ENCODE measurements at places on chromosomes 3 and 15.

- DNase-seq, result no peak
Observed at GRCh38 chr3:6351752-6352151, 509.2 kb upstream of the GRM7 start.

DNA sequence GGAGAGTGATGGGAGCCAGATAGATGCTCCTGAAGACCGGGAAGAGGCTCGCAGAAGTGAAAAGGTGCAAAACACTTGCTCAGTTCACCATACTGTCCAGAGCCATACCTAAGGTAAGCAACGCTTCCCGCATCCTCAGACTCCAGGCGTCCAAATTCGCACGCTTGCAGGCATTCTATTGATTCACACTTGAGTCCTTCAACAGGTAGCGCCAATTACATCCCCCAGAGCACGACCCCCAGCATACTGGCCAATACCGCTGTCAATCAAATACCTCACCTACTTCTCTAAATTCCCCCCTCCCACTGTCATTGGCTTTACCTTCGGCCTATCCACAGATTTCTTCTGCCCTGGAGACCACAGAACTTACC is 361 bp upstream of the STXBP5L start:
- DNase-seq, result no peak

DNA sequence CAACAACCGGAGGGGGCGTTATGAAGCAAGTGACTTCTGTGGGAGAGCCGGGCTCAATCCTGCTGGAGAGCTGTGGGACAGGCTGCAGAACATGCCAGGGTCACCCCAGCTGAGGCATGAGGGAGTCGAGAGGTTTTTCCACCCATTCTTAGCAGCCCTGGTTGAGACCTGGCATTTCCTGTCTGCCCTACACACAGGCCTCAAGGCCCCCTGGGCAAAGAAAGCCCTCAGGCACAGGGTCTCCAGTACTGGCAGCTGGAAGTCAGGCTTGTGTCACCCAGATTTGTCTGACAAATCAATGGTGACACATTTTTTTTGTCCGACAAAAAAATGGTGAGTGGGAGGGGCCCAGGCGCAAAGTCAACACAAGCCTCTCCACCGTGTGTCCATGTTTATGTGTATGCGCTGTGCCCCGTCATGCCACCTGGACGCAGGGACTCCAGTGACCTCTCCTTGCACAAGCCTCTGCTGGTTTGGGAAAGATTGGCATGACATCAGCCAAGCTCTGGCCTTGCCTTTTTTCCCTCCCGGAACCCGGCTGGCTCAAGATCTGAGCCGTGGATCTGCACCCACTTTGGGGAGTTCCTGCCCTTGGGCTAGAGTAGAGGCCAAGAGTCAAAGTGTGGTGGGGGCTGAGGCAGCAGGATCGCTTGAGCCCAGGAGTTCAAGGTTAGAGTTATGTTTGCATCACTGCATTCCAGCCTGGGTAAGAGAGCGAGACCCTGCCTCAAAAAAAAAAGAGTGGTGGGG is 20.8 kb upstream of the ALAS1 start:
- no peak for DNase-seq

- DNase-seq, result peak; percentile 10
Observed at GRCh38 chr15:69760890-69761568, 308.4 kb downstream of the RPLP1 start.

DNA sequence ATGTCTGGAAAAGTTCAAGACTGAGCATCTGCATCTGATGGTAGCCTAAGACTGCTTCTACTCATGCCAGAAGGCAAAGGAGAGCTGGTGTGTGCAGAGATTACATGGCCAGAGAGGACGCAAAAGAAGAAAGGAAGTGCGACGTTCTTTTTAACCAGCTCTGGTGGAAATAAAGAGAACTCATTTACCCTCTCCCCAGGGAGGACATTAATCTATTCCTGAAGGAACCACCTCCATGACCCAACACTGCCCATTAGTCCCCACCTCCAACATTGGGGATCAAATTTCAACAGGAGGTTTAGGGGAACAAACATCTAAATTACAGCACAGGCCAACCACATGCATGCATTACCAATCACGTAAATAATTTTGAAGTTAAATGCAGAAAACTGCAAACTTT is 1.5 kb upstream of the NCK1 start:
- no peak for DNase-seq

GRCh38 chr15:82832601-82833361 is 23.4 kb downstream of the WHAMM start:
- DNase-seq, result no peak

- DNase-seq, result no peak
Observed at GRCh38 chr3:61454006-61454585, 107.3 kb upstream of the PTPRG start.

DNA sequence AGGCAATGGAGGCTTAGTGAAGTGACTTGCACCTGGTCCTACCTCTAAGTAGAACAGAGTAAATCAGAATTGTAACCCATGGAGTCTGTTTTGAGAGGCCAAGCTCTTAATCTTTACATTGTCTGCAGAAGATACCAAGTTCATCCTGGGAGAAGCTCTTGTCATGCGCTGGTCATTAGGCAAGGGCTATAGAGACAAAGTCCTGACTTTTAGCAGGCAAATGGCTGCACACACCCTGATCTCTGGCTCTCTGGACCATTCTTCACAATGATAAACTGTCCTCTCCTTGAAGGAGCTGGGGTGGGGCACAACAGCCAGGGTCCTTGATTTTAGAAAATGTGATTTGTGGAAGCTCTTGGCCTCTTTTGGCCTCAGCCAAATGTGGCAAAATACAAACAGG is 65.4 kb downstream of the MCTP2 start:
- DNase-seq, result no peak

GRCh38 chr15:45586601-45587094 is 531 bp upstream of the BLOC1S6 start:
- no peak for DNase-seq

DNA sequence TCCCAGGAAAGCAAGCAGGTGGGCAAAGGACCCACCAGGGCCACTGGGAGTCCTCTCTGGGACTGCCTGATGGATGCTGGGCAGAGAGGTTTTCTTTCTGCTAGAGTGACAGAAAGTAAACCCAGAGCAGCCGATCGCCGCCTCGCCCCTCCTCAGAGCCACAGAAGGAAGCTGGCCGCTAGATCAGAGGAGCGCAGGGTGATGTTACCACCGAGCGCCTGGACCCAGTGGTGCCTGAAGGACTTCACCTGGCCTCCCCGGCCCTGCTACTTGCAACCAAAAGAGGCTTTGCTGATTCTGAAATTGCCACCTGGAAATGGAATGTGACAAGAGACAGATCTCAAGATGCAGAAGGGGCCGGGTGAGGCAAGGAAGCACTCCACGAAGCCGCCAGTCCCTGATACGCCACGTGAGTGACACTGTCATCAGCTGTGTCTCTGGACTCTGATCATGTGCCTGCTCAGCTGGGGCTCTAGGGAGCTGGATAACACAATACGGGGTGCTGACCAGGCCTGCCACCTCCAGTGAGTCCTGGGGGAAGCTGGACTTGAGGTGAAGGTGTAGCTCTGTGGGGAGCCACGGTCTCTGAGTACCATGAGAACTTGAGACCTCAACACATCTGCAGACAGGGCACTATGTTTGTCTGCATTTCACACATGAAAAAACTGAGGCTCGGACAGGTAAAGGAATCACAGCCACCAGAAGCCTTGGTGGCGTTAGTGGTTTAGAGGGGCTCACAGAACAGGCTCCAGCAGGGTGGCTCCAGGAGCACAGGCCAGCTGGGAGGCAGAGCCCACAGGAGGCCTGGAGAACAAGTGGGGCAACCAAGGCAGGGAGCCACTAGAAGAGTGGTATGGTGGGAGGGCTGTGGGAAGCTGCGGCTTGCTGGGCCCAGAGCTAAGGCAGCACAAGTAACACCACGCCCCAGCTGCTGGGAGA is 137.9 kb upstream of the PRR20G start:
- DNase-seq, result no peak

GRCh38 chr3:161038725-161039124 is 66.4 kb downstream of the B3GALNT1 start:
- DNase-seq, result no peak

GRCh38 chr3:187836823-187837770 is 91.8 kb upstream of the BCL6 start:
- no peak for DNase-seq

- no peak for DNase-seq
Observed at GRCh38 chr3:55897573-55898224, 410.6 kb upstream of the WNT5A start.

- DNase-seq, result no peak
Observed at GRCh38 chr3:173529062-173529711, 131.6 kb downstream of the NLGN1 start.

DNA sequence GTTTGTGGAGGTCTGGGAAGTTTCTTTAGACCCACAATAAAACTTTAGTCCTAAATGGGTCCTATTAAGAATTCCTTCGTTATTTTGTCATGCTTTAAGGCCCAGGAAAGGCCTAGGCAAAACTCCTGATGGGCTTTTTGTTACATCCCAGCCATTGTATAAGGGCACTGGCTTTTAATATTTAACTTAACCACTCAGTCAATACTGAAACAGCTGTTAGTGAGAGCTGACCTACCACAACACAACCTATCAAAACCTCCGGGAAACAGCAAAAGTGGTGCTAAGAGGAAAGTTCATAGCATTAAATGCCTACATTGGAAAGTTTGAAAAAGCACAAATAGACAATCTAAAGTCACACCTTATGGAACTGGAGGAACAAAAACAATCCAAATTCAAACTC is 39.6 kb downstream of the ALCAM start:
- DNase-seq, result no peak

DNA sequence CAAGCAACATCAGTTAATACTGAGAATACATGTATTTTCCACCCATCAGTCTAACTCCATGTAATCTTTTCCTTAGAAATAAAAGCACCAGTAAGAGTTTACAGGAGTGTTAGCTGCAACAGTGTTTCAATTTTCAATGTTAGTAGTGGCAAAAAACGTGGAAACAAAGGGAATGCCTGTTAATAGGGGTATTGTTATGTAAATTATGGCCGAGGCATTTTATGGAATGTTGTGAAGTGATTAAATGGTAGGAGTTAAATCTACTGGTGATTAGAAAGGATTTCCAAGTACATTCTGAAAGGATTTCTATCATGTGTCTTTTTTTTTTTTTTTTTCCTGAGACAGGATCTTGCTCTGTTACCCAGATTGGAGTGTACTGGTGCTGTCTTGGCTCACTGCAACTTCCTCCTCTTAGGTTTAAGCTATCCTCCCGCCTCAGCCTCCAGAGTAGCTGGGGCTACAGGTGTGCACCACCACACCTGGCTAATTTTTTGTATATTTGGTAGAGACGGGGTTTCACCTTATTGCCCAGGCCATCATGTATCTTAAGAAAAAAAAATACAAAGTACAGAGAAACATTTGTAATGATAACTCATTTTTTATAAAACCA is 6.6 kb downstream of the ATP6V1A start:
- DNase-seq, result no peak

DNA sequence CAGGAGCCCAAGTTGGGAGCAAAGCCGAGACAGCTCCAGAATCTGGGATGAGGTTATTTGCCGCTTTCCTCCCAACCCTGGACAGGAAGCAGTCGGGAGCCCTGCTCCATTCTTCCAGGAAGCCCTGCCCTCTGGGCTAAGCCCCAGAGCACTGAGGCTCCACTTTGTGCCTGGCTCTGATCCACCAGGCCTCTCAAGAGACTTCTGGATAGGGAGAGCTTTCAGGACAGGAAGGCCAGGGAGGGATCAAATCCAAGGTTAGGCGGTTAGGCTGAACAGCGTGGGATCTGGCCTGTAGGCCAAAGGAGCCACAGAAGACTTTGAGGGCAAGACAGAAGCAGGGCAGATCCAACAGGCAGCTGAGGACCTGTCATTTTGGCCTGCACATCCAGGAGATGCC is 835 bp downstream of the STOML1 start:
- no peak for DNase-seq

DNA sequence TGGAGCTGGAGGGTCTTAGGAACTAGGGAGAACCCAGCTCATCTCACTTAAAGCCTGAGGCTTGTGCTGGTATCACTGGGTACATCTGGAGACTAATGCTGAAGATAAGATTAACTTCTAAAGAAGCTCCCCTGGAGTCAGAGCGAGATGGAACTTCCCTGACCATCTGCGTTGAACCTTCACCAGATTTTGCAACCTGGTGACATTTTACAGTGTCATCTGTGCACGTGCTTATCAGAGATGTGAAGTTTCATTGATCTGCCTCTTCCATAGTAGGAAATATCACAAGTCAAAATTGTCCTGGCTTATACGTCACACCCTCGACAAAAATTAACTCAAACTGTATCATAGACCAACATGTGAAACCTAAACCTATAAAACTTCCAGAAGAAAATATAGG is 395.5 kb downstream of the SHQ1 start:
- no peak for DNase-seq

DNA sequence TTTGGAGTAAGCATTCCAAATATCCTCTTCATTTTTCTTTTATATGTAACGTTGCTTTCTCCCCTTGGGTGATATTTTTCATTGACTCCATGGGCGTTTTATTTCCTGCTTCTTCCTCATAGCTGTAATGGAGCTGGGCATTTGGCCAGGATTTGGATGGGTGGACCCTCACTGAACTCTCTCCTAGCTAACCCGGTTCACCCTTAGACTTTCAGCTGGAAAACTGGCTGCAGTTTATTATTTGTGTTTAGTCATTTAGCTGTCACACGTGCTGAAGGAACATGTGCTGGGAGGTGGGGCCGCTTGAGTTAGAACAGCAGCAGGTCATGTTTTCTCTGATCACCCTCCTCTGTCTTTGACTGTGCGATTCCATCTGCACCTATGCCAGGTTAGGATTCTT is 407.6 kb downstream of the ZIC1 start:
- DNase-seq, result no peak

DNA sequence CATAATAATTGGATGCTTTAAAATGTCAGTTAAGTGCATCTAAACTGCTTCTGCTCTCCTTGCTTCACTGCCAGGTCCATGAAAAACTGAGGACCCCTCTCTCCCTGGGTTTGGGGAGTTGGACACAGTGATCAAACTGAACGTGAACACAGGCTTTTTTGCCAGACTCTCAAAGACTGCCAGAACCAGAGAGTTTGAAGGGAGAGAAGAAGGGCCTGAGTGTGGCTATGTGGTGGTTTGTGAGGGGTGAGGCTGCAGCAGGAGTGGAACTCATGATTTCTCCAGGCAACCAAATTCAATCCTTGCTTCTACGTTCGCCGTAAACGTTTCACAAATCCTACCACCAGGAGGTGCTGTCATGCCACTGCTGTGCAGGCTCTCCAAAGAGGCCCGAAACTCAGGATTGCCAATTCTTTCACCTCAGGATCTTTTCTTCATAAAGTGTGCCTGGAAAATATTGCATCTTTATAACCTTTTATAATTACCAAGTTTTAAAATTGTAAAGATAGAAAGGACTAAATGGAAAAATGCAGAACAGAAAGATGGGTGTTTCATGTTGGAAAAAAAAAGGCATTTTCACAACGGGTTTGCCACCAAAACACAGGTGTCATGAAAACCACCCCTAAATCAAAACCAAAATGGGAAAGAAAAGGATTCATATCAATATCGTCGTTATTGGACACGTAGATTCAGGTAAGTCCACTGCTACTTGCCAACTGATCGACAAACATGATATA is 19.7 kb downstream of the TM4SF4 start:
- peak; percentile 27 for DNase-seq

Measured in GM19239 (cell line).